Activated gamma-delta T cell treated with Interleukin-2 at 50 U/mL for 16 hours (primary cell): ENCODE measurements at places on chromosomes 1 and 21.

DNA sequence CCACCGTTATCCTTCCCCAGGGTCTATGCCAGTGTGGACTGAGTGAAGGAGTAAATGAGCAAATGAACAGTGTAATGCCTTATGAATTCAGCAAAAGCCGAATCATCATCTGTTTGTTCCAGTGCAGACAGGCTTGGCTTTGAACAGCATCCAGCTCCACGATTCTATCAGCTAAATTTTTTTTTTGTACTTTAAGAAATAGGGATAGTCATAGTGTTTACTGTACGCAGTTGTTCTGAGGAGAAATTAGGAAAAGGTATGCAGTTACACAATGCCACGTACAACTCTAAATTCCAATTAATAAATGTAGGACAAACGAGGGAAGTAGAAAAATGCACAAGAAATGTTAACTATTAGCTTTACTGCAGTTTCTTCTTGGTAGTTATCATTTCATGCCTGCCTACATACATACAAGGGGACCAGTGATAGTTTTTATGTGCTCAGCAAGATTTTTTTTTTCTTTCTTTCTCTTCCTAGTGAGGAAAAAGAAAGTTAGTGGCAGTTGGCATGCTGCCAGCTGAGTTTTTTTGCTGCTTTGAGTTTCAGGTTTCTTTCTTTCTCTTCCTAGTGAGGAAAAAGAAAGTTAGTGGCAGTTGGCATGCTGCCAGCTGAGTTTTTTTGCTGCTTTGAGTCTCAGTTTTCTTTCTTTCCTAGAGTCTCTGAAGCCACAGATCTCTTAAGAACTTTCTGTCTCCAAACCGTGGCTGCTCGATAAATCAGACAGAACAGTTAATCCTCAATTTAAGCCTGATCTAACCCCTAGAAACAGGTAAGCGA is at the start of gene IFI44L:
IFI44L (plus strand) TSS at position 646 of the 777 bp plus-strand sequence. CDS start 7,468 bp downstream, outside the sequence.
- DNase-seq, result peak; percentile 23

- no peak for DNase-seq
Measured at GRCh38 chr1:27686223-27686990, 14.4 kb upstream of the IFI6 start.

DNA sequence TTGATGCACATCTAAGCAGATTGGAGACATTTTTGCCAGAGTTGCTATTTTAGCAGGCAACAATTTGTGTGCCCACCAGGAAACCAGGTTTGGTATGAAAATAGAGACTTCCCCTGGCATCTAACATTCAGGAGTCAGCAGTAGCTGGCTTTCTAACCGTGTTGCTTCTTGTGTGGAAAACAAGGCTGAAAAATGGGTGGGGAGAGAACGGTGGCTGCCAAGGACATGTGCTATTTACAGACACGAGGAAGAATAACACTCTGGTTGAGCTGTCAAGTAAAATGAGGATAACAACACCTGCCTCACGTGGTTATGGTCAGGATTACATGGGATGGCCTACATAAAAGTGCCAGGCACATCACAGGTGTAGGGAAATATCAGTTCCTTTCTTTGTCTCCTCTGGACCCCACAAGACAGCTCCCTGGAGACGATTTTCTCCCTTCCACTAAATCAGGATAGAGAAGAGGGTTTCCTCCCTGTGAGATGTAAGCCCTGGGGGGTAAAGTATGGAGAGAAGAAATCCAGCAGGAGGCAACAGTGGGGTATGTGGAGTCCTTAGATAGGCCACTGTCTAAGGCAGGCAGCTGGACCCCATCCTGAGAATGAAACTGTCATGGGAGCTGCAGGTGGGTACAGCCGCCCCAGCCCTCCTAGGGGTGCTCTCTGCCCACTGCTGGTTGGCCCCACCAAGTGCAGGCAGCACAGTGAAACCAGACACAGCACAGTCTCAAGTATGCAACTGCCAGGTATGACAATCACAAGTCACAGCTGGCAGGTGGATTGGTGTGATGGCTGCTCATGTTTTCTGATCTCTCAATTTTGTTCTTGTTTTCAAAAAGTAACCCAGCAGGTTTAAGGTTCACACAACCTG is 80.3 kb downstream of the TENT5C start:
- DNase-seq, result no peak

- no peak for DNase-seq
Measured at GRCh38 chr1:80896781-80897356, 903.9 kb upstream of the ADGRL2 start.

GRCh38 chr1:18575620-18576019 is 55.0 kb upstream of the PAX7 start:
- DNase-seq, result peak; percentile 41

GRCh38 chr1:189678779-189679178 is 798.9 kb downstream of the BRINP3 start:
- no peak for DNase-seq

DNA sequence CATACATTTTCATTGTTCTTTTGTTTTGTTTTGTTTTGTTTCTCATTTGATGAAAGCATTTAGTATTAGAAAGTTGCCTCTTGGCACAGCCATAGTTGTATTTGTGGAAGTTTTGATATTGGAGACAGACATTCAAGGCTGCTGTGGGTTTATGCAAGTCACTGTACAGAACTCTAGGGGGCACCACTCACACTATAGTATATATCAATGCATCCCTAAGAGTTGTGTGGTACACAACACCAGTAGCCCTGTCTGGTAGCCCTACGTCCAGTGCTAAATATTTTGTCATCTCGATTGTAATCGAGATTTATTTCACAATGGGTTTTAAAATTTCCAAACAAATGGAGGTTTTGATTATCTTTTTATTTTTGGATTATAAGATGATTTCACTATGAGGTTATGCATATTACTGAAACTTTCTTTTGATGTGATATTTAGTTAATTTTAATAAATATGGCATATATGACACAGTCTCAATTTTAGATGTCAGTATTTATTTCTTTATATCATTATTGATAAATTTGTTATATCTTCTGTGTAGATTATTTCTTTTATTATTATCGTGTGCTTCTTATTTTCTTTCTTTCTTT is 112.2 kb downstream of the NR5A2 start:
- peak; percentile 14 for DNase-seq

- no peak for DNase-seq
Measured at GRCh38 chr1:109801791-109802135, 38.0 kb upstream of the EPS8L3 start.

DNA sequence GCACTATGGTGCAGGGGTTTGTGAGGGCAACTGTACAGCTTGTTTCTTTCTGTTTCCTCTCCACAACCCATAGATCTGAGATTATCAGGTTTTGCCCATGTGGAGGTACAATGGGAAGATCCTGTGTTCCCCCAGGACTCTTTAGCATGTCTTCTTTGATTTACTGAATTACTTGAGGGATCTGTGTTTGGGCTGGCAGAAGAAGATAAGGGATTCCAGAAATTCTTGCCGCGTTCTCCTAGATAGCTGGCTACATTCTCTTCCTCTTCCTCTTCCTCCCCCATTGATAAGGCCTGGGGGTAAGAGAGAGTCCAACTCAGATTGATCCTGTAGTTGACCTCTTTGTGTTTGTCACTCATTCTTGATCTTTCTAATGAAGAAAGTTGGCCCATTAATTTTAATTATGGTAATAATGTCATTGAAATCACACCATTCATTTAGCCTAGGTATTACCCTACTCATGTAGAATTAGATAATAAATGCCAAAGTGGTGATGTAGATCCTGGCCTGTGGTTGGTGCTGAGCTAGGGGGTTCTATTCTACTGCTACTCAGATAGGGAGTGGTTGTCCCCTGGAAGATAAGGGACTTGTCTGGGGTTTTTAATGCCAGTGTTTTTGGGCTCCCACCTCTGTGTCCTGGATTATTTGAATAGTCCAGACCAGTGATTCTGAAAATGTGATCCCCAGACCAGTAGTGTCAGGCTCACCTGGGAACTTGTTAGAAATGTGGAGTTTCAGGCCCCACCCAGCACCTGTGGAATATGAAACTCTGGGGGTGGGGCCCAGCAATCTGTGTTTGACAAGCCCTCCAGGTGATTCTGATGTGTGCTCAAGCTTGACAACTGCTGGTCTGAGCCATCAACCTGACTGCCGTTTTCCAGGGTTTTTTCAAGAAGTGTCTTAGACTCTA is 122.2 kb downstream of the NOS1AP start:
- no peak for DNase-seq

GRCh38 chr1:22925111-22925510 is 47.6 kb downstream of the LACTBL1 start:
- DNase-seq, result no peak

DNA sequence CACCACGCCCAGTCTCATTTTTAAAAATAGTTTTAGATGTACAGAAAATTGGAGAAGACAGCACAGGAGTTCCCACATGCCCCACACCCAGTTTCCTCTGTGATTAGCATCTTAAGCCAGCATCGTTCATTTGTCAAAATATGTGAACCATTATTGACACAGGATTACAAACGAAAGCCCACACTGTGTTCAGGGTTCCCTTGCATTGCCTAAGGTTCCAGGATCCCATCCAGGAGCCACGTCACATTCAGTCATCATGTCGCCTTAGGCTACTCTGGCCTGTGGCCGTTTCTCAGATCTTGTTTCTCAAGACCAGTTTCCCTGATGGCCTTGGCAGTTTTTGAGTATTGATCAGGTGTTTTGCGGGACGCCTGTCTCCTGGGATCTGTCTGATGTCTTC is 34.7 kb upstream of the TNFRSF1B start:
- DNase-seq, result no peak

DNA sequence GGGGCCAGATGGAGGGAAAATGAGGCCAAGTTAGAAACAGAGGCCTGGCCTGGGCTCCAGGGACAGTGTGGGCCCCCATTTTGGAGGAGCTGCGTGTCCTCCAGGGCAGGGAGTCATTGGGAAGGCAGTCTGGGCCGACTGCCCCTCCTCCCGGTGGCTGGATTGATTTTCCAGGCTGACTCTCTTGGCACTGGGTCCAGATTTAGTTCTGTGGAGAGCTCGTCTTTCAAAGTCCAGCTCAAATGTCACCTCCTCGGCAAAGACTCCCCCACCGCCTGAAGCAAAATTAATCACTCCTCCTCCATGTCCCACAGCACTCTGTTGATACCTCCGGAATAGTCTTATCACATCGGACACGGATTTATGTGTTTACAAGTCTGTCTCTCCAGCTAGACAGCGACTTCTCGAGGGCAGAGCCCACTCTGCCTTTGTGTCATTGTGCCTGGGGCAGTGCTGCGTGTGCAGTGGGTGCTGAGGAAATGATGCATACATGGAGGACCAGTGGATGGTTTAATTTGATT is 175.1 kb downstream of the CAMTA1 start:
- no peak for DNase-seq

DNA sequence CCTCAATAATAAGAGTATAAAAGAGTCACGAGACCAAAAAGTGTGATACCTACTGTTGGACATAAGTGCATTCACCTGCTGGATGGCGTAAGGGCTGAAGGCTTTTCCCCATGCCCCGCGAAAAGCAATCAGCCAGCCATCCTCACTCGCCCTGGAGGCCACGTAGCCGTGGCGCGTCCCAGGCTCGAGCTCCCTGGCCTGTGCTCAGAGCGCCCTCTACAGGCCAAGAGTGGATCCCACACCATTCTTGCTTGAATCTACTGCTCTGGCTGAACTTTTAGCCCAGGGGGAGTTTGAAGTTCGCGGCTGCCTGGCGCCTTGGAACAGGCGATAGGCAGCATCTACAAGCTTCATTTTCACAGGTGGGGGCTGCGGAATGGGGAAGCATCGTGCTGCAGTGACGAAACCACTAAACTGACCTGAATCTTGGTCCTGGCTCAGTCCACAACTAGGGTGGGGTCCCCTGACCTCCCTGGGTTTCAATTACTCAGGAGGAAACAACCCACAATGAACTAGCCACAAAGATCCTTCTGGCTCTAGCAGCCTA is 70.3 kb upstream of the SERBP1 start:
- DNase-seq, result peak; percentile 84

DNA sequence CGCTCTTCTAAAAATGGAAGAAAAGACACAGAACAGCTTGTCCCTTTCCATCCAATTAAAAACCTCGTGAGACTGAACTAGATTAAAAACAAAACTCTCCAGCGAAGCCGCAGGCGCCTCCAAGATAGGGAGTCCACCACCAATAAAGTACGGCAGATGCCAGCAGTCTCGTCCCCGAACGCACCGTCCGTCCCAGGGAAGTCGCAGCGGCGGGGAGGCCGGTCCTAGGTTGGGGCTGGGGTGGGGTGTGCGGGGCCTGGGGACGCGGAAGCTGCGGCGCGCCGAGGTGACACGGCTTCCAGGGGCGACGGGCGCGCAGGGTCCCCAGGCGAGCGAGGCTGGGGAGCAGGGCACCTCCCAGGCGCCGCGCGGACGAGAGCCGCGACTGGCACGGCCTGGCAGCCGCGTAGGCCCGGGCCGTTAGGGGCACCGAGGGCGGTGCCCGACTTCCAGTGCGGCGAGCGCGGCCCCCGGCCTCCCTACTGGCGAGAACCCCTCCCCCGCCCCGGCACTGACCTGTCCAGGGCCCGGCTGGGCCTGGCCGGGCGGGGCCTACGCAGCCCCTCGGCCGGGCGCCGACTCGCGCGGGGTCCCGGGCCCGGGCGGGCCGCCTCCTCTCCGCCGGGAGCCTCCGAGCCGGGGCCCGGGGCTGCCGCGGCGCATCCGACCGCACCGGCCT is 28.3 kb upstream of the A3GALT2 start:
- DNase-seq, result peak; percentile 43

DNA sequence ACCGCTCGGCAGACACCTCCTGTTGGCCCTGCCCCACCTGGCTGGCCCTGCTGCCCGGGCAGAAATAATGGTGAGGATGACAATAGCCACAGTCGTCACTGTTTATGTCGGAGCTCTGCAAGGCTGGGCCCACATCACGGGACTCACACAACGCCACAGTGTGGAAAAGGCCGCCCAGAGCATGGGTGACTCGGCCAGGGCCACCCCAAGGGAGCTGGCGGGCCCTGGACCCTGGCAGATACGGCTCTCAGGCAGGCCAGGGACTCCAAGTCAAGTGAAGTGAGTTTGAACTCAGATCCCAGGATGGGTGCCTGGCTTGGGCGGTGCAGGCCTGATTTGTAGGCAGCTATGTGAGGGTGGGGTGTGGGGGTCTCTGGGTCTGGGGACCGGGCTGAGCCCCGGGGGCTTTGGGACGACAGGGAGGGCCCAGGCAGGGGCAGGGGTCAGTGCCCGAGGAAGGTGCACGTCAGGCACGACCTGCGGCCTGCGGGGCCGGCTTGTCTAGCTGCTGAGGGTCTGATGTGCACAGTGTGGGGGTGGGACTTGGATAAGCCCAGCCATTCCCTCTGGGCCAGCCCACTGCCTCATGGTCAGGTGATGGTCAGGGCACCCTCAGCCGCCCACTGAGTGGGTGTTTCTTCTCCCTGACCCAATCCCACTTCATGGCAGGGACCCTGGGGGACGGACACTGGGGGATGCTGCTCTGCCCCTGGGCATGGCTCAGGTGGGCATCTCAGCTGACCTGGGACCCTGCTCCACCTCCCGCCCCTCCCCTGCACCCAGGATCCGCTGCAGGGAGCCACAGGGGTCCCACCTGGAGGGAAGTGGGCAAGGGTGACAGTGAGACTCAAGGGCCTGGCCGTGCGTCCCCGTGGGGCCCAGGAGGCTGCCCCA is 1.0 kb downstream of the RNF223 start:
- DNase-seq, result no peak

- no peak for DNase-seq
Measured at GRCh38 chr1:60059468-60059867, 14.1 kb downstream of the C1orf87 start.

- no peak for DNase-seq
Measured at GRCh38 chr1:85146972-85147359, 53.9 kb downstream of the SYDE2 start.
